IgD-negative memory B cell (primary cell): ENCODE measurements at places on chromosomes 2 and 18. TPM values are rescaled to one million over a fixed set of nuclear protein-coding genes. Genes with fewer than 3 reads are reported as not detected.

ALLC gene
- not detected for polyA plus RNA-seq

GULP1 gene
- polyA plus RNA-seq = not detected

PSMA8 gene
- polyA plus RNA-seq = 4.1 TPM

ZNF514 gene
- 3.7 TPM for polyA plus RNA-seq

STPG4 gene
- polyA plus RNA-seq = not detected

SLC4A3 gene
- not detected for polyA plus RNA-seq

CXCR2 gene
- polyA plus RNA-seq = 0.40 TPM

SRD5A2 gene
- polyA plus RNA-seq = not detected

ZNF512 gene
- polyA plus RNA-seq = 27.6 TPM

TMEFF2 gene
- not detected for polyA plus RNA-seq

ZAP70 gene
- 4.6 TPM for polyA plus RNA-seq

CHRND gene
- not detected for polyA plus RNA-seq

KCNF1 gene
- polyA plus RNA-seq = not detected

MC5R gene
- polyA plus RNA-seq = not detected
